T-cell (primary cell): ENCODE measurements at places on chromosomes 7 and 10.

- no peak for DNase-seq
Observed at GRCh38 chr10:81957976-81958375, 83.0 kb downstream of the NRG3 start.

GRCh38 chr7:64651632-64652165 lies 14.2 kb upstream of the ZNF107 start:
- DNase-seq, result no peak

GRCh38 chr7:157564517-157565177 lies 227.8 kb downstream of the DNAJB6 start:
- no peak for DNase-seq

DNA sequence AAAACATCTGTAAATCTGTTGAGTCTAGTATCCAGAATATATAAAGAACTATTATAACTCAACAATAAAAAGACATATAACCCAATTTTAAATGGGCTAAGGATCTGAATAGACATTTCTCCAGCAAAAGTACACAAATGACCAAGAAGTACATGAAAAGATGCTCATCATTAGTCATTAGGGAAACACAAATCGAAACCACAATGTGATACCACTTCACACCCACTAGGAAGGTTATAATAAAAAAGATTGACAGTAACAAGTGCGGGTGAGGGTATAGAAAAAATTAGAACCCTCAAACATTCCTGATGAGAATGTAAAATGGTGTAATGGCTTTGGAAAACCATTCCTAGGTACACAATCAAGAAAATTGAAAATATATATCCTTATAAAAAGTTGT lies 4.1 kb downstream of the XPNPEP1 start:
- DNase-seq, result no peak

GRCh38 chr7:130114776-130115175 lies 44.4 kb downstream of the KLHDC10 start:
- no peak for DNase-seq

GRCh38 chr7:82327898-82328297 lies 115.7 kb downstream of the CACNA2D1 start:
- DNase-seq, result no peak
